ENCODE measurements at places on chromosomes 16 and 17.

- DNase-seq: no peak
Measured at GRCh38 chr17:74181341-74181740, 22.1 kb upstream of the RPL38 start.

GRCh38 chr16:78791926-78792325 lies 692.5 kb downstream of the WWOX start:
- no peak for DNase-seq

GRCh38 chr16:30934827-30935557 lies 11.6 kb downstream of the FBXL19 start:
- peak; percentile 36 for DNase-seq

GRCh38 chr16:81891736-81892364 lies 112.8 kb downstream of the PLCG2 start:
- DNase-seq: no peak

DNA sequence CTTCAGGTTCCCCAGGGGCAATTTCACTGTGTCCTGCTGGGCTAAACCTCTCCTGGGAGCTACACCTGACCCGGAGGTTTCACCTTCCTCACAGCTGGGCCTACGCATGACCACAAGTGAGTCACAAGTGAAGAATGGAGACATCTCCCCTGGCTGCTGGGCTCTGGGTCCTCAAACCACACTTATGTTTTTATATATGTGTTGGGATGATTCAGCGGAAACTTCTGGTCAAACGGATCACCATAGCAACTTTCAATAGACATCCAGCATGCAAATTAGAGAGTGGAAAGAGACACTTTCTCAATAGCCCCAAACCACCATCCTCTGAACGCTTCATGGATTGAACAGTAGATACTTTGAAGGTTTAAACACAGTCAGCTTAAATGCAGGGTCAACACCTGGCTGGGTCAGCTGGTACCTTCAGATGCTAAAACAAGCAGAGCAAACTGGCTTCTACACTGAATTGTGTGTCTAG lies 28.0 kb upstream of the MAF start:
- peak; percentile 80 for DNase-seq
